ENCODE measurements at places on chromosomes 6 and 20.

DNA sequence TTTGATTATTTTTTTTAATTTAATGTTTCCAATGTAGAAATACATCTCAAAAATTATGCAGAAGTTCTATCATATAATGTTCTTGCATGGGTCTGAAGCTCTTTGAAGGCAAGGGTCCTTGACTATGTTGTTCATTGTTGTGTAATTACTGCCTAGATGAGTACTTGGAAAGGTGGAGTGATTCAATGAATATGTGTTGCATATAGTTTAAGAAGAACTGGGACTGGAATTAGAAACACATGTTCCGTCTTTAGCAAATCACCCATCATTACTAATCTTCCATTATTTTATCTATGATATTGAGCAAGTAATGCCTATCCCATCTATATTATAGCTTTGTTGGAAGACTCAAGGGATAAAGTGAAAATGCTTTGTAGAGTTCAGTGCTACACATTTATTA, 147.3 kb downstream of the LAMA2 start:
- DNase-seq = no peak

GRCh38 chr6:67689329-67689728, 945.8 kb upstream of the ADGRB3 start:
- DNase-seq = no peak

DNA sequence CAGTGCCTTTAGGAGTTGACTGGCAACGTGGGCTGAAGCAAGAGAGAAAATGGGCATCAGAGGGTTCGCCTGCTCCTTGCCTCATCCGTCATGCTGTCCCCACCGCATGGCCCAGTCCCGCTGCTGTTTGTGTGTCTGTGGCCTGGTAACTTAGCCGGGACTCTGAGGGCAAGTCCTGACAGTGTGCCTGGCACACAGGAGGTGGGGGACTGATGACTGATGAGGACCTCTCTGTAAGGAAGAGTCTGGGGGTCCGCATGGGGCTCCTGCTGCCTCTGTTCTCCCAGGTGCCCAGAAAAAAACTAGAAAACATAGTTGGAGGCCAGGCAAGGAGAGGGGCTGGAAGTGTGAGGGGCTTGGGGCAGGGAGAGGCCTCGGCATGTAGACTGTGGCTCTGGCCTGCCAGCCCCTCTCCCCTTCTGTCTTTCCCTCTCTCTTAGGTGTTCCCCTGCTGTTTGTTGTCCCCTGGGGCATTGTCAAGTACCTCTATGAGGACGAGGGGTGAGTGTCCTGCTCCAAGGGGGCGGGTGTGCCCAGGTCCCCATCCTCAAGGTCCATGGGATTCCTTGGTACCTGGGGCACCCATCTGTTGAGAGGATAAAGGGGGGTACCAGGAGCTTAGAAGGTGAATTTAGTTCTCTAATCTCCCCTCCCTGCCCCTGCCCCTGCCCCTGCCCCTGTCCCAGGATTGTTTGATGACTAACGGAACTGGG, 29.5 kb downstream of the GLP1R start:
- no peak for DNase-seq

DNA sequence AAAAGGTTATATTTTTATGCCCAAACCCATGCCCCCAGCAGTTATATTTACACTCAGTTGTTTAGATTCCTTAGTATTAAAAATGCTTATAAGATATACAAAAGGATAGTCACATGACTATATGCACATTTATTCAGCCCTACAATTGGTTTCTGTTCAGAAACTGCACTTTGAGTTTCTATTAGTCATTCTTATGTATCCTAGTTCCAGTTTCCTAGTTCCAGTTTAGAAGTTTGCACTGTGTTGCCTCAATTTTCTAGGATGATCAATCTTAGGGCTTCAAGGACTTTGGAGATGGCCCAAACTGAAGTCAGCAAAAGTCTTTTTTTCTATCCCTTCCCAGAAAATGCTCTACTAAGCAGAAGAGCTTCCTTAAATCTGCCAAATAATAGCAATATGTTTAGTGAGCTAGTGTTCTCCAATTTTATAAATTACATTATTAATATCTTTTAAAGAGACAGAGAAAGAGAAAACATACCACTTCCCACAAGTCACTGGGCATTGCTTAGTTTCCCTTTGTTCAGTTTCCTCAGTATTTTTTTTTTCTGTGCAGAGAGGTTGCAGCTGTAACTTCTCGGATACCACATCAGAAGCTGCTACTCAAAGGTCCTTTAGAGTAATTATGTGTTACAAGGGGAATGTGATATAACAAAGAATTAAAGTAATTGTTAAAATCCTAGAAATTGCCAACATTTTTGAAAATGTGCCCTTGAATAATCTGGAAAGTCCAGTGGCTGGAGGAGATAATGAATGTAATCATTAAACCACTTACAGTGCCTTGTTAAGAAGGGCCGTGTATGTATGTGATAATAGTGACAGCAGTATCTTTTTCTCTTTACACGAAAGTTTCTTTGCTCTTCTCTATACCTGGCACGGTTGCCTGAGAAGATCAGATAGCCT, 138.8 kb downstream of the KHDRBS2 start:
- no peak for DNase-seq
